ENCODE measurements at places on chromosomes 5 and 9. TPM values are rescaled to one million over a fixed set of nuclear protein-coding genes. Genes with fewer than 3 reads are reported as not detected.
A peak's percentile ranks its signal among the peaks of the same experiment; 100 is the strongest.

Gene ARID3C
- 0.11 TPM for polyA plus RNA-seq

Gene PDLIM4
- polyA plus RNA-seq, result 57.1 TPM

DNA sequence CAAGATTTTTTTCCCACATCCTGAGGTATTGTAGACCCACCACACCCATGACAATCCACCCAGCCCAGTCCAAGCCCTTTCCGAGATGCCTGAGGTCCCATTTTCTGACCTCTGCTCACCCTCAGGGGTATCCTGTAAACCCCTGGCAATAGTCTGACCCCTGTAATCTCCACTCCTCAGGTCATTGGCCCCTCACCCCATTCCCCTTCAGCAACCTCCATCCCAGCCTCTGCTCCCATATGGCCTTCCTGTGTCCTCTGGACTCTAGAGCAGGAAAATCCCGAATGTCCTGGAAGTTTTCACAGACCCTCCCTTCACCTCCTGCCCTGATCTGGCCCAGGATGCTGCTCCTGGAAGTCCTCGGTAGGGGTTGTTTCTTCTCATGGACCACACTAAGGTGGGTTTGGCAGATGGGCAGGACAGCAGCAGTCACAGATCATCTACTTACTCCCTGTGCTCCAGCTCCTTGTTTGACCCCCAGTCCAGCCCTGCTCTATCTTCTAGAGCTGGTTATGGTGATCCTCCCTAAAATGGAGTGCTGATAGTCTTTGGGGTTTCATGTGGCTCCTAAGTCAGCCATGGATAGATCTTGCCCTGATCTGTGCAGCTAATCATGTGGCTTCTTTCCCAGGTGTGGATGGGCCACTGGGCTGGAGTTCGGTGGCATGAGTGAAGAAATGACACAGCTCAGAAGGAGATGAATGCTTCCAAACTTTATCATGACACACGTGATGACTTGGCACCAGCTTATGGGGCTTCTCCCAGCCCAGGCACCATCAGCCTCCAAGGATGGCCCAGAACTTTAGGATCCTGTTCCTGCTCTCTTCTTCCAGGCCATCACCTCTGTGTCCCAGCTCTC, 12.0 kb upstream of the ACSL6 start:
- H3K27ac ChIP-seq, result no peak overlapping the region
- no peaks in the 10 kb centered on the region for H3K27me3 ChIP-seq
- H3K4me3 ChIP-seq, result no peak overlapping the region
- no peak for DNase-seq

- no peaks in the 10 kb centered on the region for H3K36me3 ChIP-seq
- H3K27me3 ChIP-seq, result no peaks in the 10 kb centered on the region
- H3K4me1 ChIP-seq, result no peaks in the 10 kb centered on the region
- H3K4me3 ChIP-seq, result no peak overlapping the region
Measured at GRCh38 chr5:83340511-83340918, 131.0 kb upstream of the VCAN start.

DNA sequence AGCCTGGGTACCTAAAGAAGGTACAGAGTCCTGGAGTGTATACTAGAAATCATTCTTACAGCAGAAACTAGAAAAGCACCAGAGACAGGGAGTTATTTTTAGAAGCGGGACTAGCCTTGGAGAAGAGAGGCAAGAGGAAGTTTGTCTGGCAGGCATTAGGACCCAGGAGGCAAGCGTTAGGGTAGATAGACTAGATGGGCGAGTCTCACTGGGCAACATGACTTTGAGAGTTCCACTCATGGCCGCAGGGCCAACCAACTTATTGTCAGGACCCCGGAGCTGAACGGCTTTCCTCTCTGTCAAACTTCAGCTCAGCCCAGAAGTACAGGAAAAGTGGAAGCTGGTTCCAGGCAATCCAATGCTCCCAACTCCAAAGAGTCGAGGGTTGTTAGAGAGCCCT, 34.1 kb upstream of the NPR3 start:
- no peak for DNase-seq
- H3K27me3 ChIP-seq, result no peaks in the 10 kb centered on the region
- no peak overlapping the region for H3K4me3 ChIP-seq
- no peak overlapping the region for H3K27ac ChIP-seq
- no peaks in the 10 kb centered on the region for H3K36me3 ChIP-seq

DNA sequence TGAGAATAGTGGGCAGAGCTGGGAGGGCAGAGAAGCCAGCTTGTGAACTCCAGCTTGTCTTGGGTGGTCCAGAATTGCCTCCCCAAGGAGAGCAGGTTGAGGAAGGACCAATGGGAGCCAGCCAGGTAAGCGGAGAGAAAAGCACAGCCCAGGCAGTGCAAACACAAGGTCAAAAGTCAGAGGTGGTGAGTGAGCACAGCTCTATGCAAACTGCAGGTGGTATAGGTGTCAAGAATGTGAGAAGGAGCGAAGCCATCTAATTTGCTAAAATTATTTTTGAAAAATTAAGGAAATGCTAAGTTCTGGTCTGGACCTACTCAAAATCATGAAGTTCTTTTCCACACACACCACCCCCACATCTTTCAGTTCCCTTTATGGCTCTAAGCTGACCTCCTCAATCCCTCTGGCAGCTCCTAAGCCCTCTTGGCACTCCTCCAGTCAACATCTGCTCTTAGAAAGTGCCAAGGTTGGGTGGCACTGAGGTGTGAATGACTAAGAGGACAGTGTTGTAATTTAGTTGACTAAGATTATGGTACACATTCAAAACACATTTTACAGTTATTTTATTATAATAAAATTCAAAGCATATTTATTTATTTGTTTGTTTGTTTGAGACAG, 6.6 kb upstream of the OTULINL start:
- H3K4me3 ChIP-seq, result no peak overlapping the region
- H3K27ac ChIP-seq, result no peak overlapping the region
- no peaks in the 10 kb centered on the region for H3K36me3 ChIP-seq
- H3K4me1 ChIP-seq, result no peaks in the 10 kb centered on the region
- DNase-seq, result no peak

DNA sequence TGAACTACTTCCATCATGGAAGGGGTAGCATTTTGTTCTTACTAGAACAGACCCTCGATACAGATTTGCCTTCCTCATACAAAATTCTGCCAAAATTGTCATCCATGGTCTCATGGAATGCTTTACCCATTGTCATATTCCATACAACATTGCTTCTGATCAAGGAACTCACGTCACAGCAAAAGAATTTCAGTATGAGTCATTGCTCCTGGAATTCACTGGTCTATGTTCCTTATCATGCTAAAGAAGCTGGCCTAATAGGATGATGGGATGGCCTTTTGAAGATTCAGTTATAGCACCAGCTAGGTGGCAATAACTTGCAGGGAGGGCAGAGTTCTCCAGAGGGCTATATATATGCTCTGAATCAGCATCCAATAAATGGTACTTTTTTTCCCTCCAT, 18.2 kb upstream of the FNIP1 start:
- no peaks in the 10 kb centered on the region for H3K36me3 ChIP-seq
- H3K27me3 ChIP-seq, result no peaks in the 10 kb centered on the region
- DNase-seq, result no peak
- H3K4me3 ChIP-seq, result no peak overlapping the region

- peak within 1 kb of the TSS; percentile 87 for H3K27ac ChIP-seq
- no peaks in the 10 kb centered on the region for H3K27me3 ChIP-seq
- peak within 1 kb of the TSS; percentile 91 for H3K4me3 ChIP-seq
- H3K4me1 ChIP-seq, result peaks cover 10% of the 10 kb centered on the region
Measured at GRCh38 chr9:93450945-93451815, at the start of gene FAM120A. Gene FAM120A, plus strand, starts transcription at chr9:93451685. Its CDS starts 231 bp downstream, at chr9:93451916.

Gene TTC23L
- polyA plus RNA-seq, result 0.54 TPM

DNA sequence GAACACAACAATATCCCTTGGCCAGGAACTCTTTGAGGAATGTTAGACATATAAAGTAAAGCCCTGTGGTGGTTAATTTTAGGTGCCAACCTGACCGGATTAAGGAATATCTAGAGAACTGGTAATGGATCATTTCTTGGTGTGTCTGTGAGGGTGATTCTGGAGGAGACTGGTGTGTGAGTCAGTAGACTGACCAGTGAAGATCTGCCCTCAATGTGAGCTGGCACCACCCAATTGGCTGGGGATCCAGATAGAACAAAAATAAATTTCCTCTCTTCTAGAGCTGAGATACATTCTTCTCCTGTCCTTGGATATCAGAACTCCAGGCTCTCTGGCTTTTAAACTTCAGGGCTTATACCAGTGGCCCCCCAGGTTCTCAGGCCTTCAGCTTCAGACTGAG, 56.2 kb upstream of the TNPO1 start:
- H3K4me3 ChIP-seq, result no peak overlapping the region
- H3K36me3 ChIP-seq, result no peaks in the 10 kb centered on the region
- no peak overlapping the region for H3K27ac ChIP-seq
- no peaks in the 10 kb centered on the region for H3K27me3 ChIP-seq

GRCh38 chr9:19160085-19160484, 32.8 kb upstream of the PLIN2 start:
- no peaks in the 10 kb centered on the region for H3K36me3 ChIP-seq
- no peak overlapping the region for H3K27ac ChIP-seq
- no peak for DNase-seq
- no peaks in the 10 kb centered on the region for H3K27me3 ChIP-seq
- H3K4me1 ChIP-seq, result peaks cover 8% of the 10 kb centered on the region
- no peak overlapping the region for H3K4me3 ChIP-seq

- H3K27ac ChIP-seq, result no peak overlapping the region
- no peak overlapping the region for H3K4me3 ChIP-seq
- DNase-seq, result no peak
- H3K4me1 ChIP-seq, result no peaks in the 10 kb centered on the region
- no peaks in the 10 kb centered on the region for H3K36me3 ChIP-seq
- no peaks in the 10 kb centered on the region for H3K27me3 ChIP-seq
Measured at GRCh38 chr5:55925712-55926111, 69.1 kb downstream of the IL6ST start.

GRCh38 chr5:181260720-181261319, at the start of gene TRIM52:
Gene TRIM52, minus strand, starts transcription at chr5:181261143. Its CDS starts 330 bp downstream, at chr5:181260813.
- H3K4me1 ChIP-seq, result no peaks in the 10 kb centered on the region
- H3K27ac ChIP-seq, result peak within 1 kb of the TSS; percentile 96
- DNase-seq, result peak; percentile 88

DNA sequence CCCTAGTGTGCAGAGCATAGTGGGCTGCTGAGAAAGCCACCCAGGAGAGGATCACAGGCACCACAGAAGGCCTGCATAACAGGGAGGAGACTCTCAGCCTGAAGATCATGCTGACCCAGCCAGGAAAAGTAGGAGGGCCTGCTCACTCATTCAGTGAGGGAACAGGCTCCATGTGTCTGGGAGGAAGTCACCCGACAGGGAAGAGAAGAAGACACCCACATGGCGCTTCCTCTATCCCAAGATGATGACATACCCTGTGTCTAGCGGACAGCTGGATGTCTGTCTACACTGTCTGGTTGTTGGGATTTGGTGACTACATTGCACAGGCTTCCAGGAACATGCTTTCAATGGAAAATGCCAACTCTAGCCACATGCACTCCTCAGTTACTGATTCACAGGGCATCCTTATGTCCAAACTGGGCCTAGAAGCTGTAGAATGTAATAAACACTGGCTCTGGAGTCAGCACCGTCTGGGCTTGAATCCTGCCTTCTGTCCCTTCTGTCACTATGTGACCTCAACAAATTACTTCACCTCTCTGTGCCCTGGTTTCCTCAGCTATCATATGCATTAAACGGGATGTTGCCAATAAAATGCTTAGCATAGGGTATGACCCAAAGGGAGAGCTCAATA, 47.6 kb downstream of the KLHL3 start:
- H3K36me3 ChIP-seq, result no peaks in the 10 kb centered on the region
- no peak for DNase-seq
- no peak overlapping the region for H3K27ac ChIP-seq
- no peaks in the 10 kb centered on the region for H3K4me1 ChIP-seq

- DNase-seq, result no peak
- no peaks in the 10 kb centered on the region for H3K36me3 ChIP-seq
- H3K4me1 ChIP-seq, result no peaks in the 10 kb centered on the region
- H3K4me3 ChIP-seq, result no peak overlapping the region
- no peak overlapping the region for H3K27ac ChIP-seq
Measured at GRCh38 chr9:82903503-82903902, 159.4 kb downstream of the RASEF start.

DNA sequence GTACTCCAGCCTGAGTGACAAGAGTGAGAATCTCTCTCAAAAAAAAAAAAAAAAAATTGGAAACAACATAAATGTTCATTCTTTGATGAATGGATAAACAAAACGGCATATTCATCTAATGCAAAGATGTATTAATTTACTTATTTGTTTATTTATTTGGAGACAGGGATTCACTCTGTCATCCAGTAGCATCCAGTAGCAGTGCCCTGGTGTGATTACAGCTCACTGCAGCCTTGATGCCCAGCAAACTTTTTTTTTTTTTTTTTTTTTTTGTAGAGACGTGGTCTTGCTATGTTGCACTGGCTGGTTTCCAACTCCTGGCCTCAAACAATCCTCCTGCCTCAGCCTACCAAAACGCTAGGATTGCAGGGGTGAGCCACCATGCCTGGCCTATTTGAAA, 24.4 kb downstream of the OR2V2 start:
- DNase-seq, result no peak
- no peaks in the 10 kb centered on the region for H3K4me1 ChIP-seq
- H3K4me3 ChIP-seq, result no peak overlapping the region

GRCh38 chr5:169911448-169912212, 68.7 kb downstream of the INSYN2B start:
- DNase-seq, result no peak
- no peaks in the 10 kb centered on the region for H3K27me3 ChIP-seq
- H3K27ac ChIP-seq, result no peak overlapping the region
- no peak overlapping the region for H3K4me3 ChIP-seq

DNA sequence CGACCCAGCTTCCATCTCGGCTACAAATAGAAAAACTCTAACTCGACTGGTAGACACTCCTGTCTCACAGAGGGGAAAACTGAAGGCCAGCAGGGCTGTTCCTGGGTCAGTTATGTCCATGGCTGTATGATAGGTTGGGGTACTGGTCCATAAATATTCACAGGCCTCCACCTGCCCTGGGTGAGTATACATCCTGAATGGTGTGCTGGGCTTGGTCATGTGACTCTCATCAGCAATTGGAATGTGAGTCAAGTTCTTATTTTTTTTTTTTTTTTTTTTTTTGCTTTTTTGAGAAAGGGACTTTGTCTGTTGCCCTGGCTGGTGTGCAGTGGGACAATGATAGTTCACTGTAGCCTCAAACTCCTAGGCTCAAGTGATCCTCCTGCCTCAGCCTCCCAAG, 58.3 kb upstream of the NEK6 start:
- peaks cover 14% of the 10 kb centered on the region for H3K27me3 ChIP-seq
- H3K4me1 ChIP-seq, result no peaks in the 10 kb centered on the region
- no peak for DNase-seq
- H3K4me3 ChIP-seq, result no peak overlapping the region

Gene SV2C
- 0.05 TPM for polyA plus RNA-seq

DNA sequence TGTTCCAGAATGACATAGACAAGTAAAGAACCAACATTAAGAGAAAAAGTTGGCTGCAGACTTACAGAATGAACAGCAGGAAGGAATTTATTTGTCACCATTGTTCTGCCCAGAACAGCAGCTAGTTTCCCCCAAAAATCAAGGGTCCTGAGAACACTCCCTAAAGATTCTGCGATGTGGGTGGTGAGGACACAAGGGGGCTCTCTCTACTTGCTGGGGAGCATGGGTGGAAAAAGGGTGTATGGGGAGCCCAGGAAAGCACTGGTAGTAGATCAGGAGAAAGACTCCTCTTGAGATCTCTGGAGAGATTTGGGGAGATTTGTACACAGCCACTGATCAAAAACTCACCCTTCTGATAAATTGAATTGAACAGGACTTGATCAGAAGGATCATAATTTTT, 316.5 kb downstream of the KCTD16 start:
- no peaks in the 10 kb centered on the region for H3K27me3 ChIP-seq
- H3K27ac ChIP-seq, result no peak overlapping the region
- H3K4me1 ChIP-seq, result peaks cover 3% of the 10 kb centered on the region
- no peak overlapping the region for H3K4me3 ChIP-seq
- H3K36me3 ChIP-seq, result no peaks in the 10 kb centered on the region
- no peak for DNase-seq

Gene MUSK
- not detected for polyA plus RNA-seq

- H3K27ac ChIP-seq, result peak overlapping the region; percentile 99
- no peaks in the 10 kb centered on the region for H3K27me3 ChIP-seq
- H3K4me3 ChIP-seq, result peak overlapping the region; percentile 32
- peaks cover 31% of the 10 kb centered on the region for H3K4me1 ChIP-seq
- DNase-seq, result no peak
Measured at GRCh38 chr5:147403651-147404640, 105.9 kb downstream of the DPYSL3 start.

Measured in SK-N-SH (cell line).